ENCODE measurements at places on chromosomes 5 and 9.
A peak's percentile ranks its signal among the peaks of the same experiment; 100 is the strongest.

- DNase-seq = no peak
These were observed 662.8 kb upstream of the FTMT start for GRCh38 chr5:121188849-121189248.

DNA sequence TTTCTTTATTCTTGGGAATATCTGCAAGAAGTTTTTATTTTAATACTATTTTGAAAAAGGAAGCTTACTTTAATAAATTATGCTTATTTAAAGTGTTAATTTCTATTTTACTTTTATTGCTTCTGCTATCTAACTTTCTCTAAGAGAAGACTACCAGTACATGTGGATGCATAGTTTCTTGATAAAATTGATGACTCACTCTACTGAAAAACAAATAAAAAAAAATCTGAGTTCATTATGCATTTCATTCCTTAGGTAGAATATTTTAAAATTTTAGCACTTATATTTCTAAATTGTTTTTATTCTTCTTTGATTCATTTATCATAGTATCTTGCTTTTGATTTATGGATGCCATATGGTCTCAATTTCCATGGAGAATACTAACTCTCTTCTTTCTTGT is 217.9 kb downstream of the TAF11L14 start:
- no peak for DNase-seq

- DNase-seq = no peak
These were observed 525 bp upstream of the DAPK1 start for GRCh38 chr9:87497080-87497603.

- no peak for DNase-seq
These were observed 1.4 kb upstream of the SPAAR start for GRCh38 chr9:35907711-35908503.

GRCh38 chr9:124296796-124297550 is 39.2 kb downstream of the NEK6 start:
- DNase-seq = no peak

DNA sequence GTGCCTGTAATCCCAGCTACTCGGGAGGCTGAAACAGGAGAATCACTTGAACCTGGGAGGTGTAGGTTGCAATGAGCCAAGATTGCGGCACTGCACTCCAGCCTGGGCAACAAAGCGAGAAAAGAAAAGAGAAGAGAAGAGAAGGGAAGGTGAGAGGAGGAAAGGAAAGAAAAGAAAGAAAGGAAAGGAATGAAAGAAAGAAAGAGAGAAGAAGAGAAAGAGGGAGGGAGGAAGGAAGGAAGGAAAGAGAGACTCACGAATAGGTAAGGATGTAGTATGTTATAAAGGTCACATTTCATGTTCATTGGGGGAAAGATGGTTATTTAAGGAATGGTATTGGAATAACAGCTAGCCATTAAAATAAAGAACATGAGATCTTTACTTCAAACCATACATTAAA is 10.4 kb upstream of the ANP32B start:
- DNase-seq = no peak

DNA sequence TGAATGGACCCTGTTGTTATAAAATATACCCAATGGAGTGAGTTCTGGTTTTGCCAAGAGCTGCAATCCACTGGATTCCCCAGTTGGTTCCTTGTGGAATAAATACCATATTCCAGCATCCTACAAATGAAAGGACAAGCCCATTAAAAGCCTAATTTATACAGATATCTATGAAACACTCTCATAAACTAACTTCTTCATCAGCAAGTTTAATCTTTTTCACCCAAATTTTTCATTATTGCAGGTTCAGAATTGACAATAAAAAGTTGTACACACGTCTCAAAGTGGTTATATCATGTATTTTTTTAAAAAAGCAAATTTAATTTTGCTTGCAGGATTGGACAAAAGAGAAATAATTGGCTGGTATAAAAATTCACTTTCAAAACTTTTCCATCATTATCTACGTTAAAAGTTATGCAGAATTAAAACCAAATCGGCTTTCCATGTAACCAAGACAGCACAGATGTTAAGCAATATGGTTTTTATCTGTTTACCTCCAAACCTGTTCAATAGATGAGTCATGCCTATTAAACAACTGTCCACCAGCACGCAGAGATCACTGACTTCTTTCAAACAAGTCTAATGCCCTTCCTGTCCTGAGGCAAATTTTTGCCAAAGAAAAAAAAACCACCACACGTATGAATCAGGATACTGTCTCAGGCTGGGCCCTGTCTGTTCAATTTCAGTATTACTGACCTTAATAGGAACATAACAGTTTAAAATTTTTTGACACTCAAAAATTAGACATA is 42.5 kb downstream of the CEMIP2 start:
- DNase-seq = peak; percentile 21

DNA sequence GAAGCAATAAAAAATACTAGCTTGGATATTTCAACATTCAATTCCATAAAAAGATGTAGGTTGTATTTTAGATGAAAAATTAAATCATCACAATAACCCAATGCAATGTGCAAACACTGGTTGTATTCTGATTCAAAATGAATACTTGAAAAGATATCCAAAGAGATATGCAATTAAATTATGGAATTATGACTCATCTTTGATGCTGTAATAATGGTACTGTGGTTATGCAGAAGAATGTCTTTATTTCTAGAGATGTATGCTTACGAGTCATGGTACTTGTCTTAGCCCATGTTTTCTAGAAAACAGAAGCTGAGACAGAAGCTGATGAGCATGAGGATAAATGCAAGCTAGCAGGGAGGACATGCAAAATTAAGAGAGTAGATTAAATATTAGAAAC is 1941.4 kb upstream of the NUDT12 start:
- DNase-seq = no peak

DNA sequence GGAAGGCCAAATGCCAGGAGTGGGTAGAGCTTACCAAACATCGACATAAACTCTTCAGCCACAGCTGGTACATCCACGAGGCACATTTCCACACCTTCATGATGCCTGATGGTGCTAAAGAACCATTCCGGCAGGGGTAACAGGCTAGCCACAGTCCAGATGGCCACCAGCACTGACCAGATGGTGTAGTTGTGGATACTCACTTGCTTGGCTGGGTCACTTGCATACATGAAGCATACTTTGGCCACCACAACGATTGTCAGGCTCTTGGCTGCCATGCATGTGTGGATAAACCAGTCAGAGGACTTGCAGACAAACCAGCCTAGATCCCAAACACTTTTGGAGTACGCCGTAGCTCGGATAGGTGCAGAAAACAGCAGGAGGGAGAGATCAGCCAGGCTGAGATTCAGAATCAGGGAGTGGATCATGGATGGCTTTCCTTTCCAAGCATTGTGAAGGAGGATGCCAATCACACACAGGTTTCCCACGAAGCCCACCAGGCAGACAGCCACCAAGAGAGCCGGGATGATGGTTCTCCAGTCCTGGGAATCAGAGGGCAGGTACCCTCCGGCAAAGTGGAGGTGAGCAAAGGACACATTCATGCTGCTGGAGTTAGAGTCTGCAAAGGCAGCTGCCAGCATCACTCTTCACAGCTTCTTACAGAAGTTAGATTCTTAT is 378 bp downstream of the GPR151 start:
- no peak for DNase-seq

- DNase-seq = no peak
These were observed 79.4 kb downstream of the GAS1 start for GRCh38 chr9:86867804-86868313.

- no peak for DNase-seq
These were observed 264.3 kb upstream of the KCNN2 start for GRCh38 chr5:114097570-114097969.

GRCh38 chr9:112544477-112544876 is 57.9 kb downstream of the KIAA1958 start:
- no peak for DNase-seq

- DNase-seq = no peak
These were observed 2.7 kb downstream of the S1PR3 start for GRCh38 chr9:88993871-88994460.

GRCh38 chr9:127273326-127273725 is 8.8 kb downstream of the GARNL3 start:
- DNase-seq = no peak

DNA sequence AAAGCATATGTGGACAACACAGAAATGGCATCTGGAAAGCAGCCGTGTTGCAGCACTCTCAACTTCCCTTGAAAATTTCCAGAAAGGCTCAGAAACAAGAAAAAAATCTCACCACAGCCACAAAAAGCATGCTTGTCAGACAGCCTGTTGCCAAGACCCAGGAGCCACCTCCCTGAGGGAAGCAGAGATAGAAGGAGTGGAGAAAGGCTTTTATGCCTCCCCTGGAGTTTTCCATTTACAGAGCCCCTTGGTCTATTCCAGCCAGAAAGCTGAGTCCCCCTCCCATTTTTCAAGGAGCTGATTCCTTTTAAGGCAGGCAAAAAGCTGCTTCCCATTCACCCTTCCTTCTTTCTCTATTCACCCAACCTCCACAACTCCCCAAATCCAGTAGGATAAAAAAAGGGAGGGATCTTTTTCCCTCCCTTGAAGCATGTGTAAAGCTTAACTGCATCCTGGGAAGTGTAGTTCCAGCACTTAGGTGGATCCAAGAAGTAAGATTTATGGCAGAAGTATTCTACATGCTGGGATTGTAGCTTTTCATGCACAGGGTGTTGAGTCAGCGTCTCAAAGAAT is 37.1 kb upstream of the PALM2AKAP2 start:
- no peak for DNase-seq

- peak; percentile 25 for DNase-seq
These were observed 62.2 kb downstream of the IPPK start for GRCh38 chr9:92607773-92608172.

GRCh38 chr5:124745928-124746915 is at the start of gene ZNF608:
Gene ZNF608, minus strand, starts transcription at chr5:124746639. Its CDS starts 1,650 bp downstream, at chr5:124744989.
- DNase-seq = peak; percentile 52

DNA sequence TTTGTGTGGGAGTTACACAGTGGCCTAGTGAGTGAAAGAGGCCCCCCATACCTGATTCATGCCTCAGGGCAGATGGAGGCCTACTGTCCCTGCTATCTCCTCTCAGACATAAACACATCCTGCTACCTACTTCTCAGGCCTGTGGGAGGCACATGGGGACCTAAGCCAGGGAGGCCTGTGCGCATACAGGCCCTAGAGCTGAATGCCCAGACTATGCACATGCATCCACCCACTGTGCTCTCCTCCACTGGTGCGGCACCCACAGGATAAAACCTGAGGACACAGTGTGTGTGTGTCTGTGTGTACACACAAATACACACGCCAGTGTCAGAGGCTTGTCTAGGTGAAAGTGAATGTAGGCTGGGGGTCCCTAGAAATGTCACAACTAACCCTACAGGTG is 1.4 kb downstream of the PAX5 start:
- DNase-seq = no peak

DNA sequence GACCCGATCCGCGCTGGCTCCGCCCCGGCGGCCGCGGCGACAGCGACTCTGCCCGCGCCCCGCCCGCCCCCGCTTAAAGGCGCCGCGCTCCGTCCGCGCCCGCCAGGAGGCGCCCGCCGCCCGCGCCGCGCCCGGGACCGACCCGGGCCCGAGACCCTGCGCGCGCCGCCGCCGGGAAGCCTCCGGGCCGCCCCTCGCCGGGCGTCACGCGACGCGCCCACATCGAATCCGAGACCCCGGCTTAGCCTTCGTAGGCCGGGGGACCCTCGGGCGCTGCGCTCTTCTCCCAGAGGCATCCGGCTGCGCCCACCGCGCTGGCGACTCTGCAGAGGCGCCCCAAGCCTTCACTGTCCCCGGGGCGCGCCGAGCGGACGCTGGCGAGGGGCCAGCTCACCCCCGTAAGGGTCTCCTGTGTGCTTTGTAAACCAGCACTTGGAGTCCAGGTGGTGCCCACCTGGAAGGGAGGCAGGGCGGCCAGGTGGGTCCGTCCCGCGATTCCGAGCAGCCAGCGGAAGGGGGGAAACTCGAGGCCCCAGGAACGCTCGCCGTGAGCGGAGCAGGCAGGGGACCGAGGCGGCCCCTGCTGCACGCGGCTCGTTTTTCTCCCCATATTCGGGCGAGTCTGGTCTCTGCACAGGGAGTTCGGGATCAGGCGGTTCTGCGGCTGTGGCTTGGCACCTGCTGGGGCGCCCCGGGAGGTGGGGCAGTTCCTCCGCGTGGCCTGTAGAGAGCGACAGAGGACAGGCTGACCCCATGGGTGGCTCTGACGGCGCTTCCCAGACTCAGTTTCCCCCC is 423 bp upstream of the ABCA2 start:
- DNase-seq = peak; percentile 61

- DNase-seq = peak; percentile 18
These were observed 131.7 kb upstream of the GPR151 start for GRCh38 chr5:146647656-146648199.

GRCh38 chr5:96506866-96507527 is 73.9 kb upstream of the PCSK1 start:
- no peak for DNase-seq

DNA sequence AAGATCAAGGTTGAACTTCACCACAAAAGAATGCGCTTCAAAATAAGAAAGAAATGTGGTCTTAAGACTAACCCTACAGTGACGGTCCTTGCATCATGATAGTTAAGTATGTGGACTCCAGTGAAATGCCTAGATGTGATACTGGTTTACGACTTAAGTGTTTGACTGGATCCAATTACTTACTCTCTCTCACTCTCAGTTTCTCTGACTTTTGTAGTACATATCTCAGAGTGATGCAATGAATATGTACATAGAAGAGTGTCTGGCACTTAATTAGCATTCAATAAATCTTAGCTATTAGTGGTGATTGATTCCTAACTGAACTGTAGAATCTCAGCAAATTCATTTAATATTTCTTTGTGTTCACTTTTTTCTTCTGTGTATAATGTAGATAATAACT is 411.7 kb upstream of the ITGA1 start:
- DNase-seq = no peak

DNA sequence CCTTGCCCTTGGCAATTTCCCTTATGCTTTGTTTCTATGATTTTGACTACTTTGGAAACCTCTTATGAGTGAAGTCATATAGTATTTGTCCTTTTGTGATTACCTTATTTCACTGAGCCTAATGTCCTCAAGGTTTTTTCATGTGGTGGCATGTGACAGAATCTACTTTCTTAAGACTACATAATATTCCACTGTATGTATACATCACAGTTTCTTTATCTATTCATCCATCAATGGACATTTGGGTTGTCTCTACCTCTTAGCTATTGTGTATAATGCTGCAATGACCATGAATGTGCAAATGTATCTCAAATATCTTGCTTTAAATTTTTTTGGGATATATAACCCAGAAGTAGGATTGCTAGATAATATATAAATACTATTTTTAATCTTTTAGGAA is 96.4 kb upstream of the ALDH1A1 start:
- no peak for DNase-seq

GRCh38 chr9:125432715-125433385 is 171.2 kb downstream of the GAPVD1 start:
- DNase-seq = no peak

- no peak for DNase-seq
These were observed 125.3 kb downstream of the ATP10B start for GRCh38 chr5:160726721-160727120.

- DNase-seq = no peak
These were observed 26.6 kb upstream of the SPATA31C2 start for GRCh38 chr9:88164850-88165249.

GRCh38 chr5:140767444-140767843 is 18.5 kb upstream of the PCDHA1 start:
- DNase-seq = no peak

Data from NCI-H146 (cell line).